Mesendoderm (in vitro differentiated cells): ENCODE measurements at places on chromosomes 13 and 19.
A peak's percentile ranks its signal among the peaks of the same experiment; 100 is the strongest.

DNA sequence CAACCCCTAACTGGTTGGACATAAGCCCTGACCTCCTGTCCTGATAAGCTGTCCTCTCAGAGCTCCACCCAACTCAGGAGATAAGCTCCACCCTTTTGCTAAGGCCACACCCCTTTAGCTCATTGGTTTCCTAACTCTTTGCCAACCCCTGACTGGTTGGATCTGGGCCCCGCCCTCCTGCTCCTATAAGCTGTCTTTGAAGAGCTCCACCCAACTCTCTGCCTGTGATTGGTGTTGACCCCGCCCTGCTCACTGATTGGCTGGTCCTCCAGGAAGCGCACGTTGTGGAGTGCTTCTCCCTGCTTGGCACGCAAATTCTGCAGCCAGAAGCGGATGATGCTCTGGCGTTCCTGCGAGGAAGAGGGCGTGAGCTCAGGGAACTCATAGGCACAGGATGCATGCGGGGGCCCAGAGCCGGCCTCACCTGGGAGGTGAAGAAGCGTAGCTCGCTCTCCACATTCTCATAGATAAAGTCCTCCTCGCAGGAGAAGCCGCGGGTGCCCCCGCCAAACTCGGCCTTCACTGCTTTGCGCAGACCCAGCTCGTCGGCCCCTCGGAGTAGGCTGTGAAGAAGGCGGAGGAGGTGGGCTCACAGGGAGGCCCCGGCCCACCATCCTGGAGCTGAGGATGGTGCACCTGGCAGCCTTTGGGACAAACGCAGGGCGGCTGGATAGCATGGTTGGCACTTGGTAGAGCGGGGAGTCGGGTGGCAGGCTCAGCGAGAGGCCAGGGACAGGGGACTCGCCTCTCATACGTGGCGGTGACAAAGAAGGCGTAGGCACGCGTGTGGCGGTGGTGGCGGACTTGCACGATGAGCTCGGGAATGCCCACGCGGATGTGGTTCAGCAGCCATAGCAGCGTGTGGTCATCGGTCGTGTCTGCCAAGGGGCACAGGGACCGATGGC, 1.7 kb downstream of the ANO8 start:
- peak; percentile 94 for DNase-seq

DNA sequence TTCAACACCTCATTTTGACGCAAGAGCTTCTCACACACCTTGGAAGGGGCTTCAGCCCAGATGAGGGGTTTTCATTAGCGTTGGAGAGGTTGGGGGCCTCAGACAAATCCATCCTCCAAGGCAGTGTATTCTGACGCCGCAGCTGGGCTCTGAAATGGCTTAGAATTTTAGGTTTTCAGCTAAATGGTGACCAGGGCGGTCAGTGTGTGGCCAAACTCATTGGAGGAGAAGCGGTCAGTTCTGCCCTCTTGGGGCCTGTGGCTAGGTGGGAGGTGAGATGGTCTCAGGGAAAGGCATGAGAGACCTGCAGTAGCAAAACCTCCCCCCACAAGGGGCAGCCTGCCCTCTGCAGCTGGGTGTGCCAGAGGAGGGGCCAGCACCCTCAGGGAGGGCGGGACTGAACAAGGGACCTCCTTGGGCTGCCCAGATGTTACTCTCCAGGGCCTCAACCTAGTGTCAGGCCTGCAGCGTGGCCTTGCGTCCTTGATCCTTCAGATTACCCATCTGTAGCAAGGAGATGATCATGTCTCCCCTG, 155.8 kb downstream of the URI1 start:
- no peak for DNase-seq

DNA sequence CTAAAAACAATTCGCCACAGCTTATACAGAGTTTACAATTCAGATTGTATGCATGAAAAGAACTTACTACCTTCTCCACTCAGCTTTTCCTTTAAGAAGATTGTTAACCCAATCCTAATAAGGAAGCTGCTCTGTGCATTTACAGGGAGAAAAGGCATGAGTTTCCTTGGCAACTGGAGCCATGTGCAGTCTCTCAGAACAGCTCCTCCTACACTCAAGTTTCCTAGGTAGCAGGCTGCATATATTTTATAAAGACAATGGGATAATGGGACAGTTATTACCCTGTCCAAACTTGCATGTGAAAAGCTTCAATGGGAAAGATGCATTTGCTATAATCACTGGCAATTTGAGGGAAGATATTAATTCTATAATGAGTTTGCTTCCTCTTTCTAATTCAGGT, 125.5 kb upstream of the TRPC4 start:
- DNase-seq: peak; percentile 57

DNA sequence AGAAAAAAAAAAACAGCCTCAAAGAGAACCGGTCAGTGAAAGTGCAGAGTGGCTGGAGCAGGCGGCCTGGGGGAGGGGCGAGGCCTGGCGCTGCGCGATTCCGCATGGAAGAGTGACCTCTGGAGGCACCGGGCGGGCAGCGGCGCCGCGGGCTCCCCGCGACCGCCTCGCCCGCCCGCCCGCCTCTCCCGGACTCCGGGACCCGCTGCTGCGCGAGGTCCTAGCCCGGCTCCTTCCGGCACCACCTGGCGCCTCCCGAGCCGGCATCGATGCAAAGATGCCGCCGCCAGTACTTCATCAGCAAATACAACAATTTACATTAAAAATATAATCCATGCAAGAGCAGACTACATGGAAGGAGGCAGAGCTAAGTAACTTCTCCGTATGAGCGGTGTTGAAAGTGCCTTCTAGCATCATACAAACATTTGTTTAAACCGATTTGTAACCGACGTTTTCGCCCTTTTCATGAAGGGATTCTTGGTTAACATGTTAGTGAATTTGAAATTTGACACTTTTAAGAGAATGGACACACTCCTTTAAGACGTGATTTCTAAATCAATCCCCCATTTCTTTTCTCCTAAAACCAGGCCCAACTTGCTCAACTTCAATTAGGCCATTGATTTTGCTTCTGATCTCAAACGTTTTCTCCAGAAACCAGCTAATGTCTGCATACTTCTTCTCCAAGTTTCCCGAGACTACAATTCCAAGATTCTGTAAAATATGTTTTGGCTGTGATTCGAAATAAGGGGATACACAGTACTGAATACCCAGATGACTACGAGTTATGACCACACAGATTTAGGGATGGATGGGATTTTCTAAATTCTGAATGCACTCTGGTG, 2.1 kb downstream of the EFNB2 start:
- peak; percentile 87 for DNase-seq

DNA sequence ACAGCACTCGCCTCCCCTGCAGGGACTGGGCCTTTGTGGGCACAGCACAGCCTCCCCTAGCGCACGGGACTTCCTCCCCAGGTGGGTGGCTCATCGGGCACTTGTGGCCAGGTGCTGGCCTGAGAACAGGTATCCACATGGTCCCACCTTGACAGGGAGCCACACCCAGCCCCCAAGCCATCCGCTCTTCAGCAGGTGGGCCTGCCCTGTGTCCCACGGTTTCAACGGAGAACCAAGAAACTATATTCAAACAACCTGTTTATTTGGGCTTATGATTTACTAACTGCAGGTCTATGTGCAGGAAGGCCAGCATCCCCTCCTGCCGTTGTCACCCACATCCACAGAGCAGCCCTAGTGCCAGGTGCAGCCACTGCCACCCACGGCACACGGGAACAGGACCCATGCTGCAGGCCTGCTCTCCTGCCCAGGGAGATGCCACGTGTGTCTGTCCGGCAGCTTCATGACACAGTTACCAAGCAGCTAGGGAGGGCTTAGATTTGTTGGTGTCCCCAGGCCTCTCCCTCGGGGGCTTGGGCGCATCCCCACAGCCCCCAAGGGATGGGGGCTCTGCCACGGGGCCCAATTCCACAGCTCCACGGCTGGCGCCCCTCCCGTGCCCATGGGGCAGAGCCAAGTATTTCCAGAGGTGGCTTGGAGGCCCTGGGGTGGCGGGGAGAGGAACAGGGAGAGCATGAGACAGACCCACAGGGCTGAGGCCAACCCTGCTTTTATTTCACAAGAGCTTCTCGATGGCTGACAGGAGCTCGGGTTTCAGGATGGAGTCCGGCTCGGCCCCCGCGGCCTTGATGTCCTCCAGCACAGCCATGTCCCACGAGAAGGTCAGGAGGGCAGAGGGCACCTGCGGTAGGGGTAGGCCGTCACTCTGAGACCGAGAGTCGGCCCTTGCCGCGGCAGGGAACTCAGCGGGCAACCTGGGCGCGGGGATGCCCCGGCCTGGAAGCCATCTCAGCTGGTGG, 12.5 kb downstream of the UBXN6 start:
- no peak for DNase-seq

DNA sequence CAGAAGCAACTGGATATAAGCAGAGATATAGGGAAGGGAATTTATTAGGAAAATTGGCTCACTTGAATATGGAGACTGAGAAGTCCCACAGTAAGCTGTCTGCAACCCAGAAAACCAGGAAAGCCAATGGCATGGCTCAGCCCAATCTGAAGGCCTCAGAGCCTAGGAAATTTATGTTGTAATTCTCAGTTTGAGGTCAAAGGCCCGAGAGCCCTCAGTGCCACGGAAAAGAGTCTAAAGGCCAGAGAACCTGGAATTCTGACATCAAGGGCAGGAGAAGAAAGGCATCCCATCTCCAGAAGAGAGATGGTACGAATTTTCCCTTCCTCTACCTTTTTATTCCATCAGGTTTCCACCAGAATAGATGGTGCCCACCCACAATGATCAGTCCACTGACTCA, 20.1 kb upstream of the RXFP2 start:
- no peak for DNase-seq

DNA sequence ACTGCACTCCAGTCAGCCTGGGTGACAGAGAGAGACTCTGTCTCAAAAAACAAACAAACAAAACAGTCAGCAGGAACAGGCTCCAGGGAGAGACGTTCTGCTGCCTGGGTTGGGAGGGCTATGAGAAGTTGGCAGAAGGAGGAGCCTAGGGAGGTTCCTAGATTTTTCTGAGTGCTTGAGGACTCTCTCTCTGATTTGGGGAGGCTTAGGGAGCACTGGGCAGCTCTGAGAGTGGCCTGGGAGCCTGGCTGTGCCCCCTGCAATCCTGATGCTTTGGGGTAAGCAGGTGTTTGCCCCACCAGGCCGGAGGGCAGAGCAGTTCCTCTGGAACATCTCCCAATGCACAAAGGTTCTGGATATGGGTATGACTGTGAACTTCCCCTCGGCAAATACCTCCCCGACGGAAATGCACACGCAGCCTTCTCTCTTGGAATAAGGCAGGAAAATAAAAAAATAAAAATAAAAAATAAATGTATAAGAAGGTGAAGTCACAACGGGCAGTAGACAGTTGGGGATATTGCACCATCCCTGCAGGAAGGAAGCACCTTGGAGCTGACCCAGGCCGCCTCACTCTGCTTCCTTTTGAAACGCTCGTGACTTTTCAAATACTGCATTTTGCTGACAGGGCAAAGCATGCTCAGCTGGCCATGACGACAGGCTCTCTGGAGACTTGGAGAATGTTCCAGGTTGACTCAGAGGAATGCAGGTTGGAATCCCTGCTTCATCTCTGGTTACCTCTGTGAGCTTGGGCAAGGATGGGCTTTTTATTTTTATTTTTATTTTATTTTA, 26.5 kb upstream of the HOMER3 start:
- DNase-seq: no peak
